ENCODE measurements at places on chromosomes 1 and 21. TPM values are rescaled to one million over a fixed set of nuclear protein-coding genes. Genes with fewer than 3 reads are reported as not detected.

DNA sequence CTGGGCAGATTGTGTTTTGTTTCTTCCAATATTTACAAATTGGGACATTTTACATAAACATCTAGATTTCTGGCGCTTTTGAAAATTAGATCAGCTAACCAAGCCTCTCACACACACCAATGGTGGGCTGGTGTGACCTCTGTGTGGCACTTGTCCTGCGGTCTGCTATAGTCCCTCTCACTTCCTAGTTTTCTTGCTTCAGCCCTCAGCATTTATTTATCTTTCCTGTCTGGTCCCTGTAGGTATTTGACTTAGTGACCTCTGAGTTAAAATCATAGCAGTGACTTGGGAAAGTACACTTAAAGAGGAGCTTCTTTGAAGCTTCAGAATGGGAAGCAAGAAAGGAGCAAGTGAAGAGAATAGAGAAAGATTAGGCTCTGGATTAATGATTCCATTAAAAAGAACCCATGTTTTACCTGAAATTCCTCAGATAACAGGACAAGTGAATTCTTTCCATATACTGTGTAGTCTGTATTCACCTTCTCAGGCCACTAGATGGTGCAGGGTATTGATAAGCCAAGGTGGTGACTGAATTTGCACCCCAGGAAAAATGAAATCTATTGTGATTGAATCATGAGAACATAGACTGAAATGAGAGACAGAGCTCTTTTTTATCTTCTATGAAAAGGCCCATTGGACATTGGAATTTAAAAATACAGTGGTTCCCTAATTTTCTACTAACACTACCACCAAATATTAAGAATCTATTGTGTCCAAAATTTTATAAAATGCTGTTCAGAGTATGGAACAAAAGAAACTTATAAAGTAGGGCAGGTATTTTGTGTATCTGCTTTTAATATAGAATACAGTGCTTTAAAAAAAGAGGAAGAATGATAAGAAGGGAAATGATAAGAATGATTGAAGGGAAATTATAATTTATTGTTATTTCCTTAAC, 7.1 kb upstream of the DIPK1A start:
- DNase-seq, result no peak

DNA sequence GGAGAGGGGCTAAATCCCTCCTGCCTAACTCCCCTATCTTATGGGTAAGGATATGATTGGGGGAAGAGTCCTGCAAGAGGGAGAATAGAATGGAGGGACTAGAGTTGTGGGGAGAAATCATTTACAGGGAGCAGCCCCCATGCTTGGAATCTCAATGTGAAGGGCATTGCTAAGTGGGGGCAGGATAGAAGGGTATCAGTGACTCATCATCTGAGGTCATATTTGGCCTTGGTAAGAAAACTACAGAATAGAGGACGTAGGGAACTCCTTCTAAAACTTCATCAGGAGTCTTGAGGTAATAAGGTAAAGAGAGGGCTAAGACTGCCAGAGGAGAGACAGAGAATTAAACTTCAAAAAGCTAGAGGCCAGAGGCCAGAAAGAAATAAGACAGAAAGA, 487 bp downstream of the HJV start:
- no peak for DNase-seq

The AKT3 gene
- polyA plus RNA-seq, result 20.9 TPM

DNA sequence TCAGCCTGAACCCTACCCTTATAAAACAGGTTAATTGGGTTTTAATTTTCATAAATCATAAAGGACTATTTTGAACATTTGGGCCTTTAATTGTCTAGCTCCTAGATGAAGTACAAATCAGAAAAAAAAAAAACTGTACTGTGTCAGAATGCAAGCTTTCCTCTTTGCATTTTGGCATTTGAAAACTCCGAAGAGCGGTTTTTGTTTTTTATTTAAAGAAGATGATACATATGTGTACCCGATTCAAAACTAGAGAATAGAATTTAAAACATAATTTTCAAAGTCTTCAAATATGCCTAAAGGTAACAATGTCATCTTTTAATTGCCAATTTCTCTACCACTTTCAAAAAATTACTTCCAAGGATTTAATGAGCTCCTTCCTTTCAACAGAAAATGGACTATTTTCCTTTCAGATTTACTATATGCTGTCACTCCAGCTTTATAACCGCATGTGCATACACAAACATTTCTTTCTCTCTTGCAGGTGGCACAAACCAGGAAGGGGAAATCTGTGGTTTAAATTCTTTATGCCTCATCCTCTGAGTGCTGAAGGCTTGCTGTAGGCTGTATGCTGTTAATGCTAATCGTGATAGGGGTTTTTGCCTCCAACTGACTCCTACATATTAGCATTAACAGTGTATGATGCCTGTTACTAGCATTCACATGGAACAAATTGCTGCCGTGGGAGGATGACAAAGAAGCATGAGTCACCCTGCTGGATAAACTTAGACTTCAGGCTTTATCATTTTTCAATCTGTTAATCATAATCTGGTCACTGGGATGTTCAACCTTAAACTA, 33.7 kb downstream of the MRPL39 start:
- no peak for DNase-seq

The LIN28A gene
- polyA plus RNA-seq, result 0.06 TPM

The SERINC2 gene
- 52.4 TPM for polyA plus RNA-seq
